ENCODE measurements at places on chromosomes 12 and 14.

- DNase-seq = peak; percentile 55
Measured at GRCh38 chr14:59870277-59871165, at the start of gene RTN1. RTN1 (minus strand) TSS chr14:59870776; CDS start chr14:59870630, 146 bp downstream.

- peak; percentile 31 for DNase-seq
Measured at GRCh38 chr12:106919910-106920544, 35.7 kb upstream of the TMEM263 start.

DNA sequence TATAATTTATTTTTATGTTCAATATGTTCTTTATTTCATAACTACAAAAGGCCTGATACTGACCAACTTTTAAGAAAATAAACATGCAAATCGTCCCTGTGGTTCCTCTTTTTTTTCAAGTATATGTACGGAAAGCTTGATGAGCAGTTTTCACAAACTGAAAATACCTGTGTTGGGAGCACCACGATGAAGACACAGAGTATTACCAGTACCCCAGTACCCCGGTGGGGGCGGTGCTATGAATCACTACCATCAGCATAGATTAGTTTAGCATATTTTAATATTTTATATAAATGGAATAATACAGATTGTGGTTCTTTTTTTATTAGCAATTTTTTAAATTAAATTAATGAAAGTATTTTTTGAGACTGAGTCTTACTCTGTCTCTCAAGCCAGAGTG, 7.0 kb downstream of the B4GALNT3 start:
- DNase-seq = no peak

- DNase-seq = no peak
Measured at GRCh38 chr12:132801741-132802140, 26.9 kb downstream of the GOLGA3 start.

DNA sequence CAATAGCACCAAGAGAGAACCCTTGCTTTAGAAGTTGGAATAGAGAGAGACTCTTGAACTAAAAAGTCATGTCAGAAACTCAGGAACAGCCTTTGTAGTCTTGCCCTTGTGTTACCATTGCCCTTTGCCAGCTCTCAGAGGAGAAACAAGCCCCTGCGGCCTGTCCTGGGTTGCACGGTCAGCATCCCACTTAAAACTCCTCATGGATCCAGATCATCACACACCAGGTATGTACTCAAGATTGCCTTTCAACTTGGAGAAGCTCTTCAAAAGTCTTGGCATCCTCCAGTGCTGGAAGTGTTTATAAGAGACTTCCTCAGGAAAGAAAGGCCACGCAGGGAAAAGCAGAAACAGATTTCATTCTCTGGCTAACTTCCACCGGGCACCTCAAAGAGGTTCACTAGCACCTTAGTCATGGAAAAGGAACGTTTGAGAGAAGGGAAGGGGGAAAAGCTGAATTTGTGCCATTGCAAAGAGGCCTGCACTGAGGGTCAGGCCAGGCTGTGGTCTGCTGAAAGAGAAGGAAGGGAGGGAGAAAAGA, 594.2 kb downstream of the MED13L start:
- DNase-seq = peak; percentile 65

GRCh38 chr14:54700717-54701116, 133.8 kb downstream of the SAMD4A start:
- DNase-seq = no peak

DNA sequence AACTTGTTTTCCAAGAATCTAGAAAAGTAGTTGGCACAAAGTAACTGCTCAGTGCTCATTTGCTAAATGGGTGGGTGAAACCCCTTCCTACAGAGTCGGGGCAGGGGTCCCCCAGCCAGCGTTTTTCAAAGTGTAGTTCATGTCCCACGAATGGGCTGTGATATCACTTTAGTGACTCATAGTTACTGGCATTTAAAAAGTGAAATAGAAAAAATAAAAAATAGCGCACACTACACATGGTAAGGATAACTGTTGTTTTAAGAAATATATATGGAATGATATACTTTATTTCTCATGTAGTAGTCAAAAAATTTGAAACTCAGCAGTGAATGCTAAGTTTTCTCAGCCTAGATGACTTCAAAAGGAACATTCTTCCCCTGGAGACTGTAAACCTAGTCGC, 250.4 kb downstream of the CHST11 start:
- no peak for DNase-seq

DNA sequence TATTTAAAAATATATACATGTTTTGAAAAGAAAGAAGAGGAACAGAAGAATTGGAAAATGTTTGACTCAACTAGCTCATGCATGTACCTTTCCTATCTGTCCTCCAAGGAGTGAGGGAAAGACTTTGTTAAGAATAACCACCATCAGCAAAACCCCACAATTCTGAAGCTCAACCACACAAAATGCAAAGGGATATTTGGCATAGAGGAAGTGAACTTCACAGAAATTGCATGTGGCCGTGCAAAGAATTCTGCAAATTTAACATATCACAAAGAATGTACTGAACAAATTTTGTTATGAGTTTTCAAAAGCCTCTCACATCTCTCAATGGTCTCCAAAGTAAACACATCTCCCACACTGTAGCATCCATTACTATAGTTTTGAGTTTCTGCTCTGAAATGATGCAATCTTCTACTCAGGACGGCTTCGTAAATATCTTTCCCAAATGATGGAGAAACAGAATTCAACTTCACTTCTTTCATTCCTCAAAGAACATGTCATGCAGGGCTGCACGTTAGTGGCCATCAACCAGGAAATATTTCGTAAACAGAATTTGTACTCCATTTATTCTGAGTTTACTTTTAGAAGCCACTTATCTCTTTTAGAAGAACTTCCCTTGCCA, 17.6 kb downstream of the DUSP6 start:
- DNase-seq = no peak

DNA sequence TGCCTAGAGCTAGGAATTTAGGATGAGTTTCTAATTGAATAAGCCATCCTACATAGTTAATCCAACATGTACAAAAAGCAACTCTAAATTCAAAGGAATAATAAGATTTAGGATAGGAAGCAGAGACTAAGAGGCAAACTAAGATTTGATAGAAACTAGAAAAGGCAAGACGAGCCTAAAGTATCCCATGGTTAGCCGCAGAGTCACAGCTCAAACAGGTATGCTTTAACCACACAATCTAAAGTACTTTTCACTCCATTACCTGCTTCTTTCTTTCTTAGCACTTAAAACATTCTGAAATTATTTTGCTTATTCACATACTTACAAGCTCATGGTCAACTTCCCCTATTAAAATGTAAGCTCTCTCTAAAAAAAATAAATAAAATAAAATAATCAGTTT, 51.8 kb downstream of the OTOGL start:
- no peak for DNase-seq

- DNase-seq = no peak
Measured at GRCh38 chr14:65214741-65215140, 112.4 kb upstream of the MAX start.

Data from fibroblast of lung (primary cell).